ENCODE measurements at places on chromosomes 16 and 17.

DNA sequence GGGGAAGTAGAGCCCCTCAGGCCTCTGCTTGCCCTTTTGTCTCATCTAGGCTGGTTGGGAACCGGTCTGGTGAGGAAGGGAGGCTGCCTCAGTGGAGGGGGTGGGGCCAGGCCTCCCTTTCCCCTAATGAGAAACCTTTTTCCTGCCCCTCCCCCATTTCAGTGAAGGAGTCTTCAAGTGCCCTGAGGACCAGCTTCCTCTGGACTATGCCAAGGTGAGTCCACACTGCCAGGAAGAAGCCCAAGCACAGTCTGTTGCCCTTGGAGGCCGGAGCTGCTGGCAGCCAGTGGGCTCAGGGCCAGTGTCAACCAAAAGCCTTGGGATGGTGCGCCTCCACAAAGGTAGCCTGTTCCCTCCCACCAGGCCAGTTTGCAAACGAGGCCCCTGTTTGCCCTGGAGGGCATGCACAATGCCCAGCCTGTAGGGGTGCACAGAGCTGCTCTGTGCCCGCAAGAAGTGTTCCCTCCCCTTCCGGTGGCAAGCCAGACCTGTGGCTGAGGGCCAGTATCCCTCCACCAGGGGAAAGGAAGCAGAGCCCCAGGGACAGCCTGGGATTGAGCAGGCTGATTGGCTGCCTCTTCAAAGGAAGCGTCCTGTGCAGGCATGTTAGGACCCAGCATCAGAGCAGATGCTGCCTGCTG, 3.4 kb downstream of the TRAF4 start:
- DNase-seq, result no peak

GRCh38 chr16:6377956-6378355, 954.7 kb upstream of the RBFOX1 start:
- DNase-seq, result no peak

GRCh38 chr17:30950669-30951399, 20.0 kb upstream of the RNF135 start:
- peak; percentile 16 for DNase-seq

GRCh38 chr17:4939546-4939795, 375 bp downstream of the SLC25A11 start:
- DNase-seq, result no peak

GRCh38 chr16:48158296-48158695, 2.5 kb upstream of the ABCC12 start:
- DNase-seq, result no peak

DNA sequence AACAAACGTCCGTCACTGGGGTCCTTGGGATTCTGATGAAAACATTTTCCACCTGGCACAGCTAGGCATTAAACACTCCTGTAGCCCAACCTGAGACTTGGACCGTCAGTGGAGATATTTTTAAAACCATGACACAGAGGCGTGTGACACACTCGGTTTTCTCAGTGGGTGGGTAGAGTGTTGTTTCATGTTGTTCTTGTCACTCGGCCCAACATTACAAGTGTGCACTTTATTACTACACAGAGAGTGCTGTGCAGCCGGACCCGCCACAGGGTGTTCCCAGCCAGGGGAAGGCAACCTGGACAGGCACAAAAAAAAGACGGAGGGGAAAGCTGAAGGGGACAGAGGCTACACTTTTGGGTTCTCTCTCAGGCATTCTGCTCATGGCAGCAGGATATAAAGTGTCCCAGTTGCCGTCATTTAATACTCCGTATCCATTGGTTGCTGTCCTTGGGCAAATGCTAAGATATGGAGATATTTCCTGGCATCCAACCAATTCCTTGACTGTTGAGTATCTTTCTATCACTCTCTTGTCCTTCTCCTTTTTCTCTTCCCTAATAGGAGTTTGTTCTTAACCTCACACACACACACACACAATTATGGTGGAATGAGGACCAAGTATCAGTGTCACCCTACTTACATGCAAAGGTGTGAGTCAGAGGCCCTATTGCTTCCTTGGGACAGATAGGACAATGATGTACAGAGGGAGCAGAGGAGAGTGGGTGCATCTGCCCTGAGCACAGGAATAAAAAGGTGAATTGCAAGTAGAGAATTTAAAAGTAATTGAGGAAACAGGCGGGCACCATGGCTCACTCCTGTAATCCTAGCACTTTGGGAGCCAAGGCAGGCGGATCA, 154.1 kb upstream of the SOX9 start:
- DNase-seq, result no peak

DNA sequence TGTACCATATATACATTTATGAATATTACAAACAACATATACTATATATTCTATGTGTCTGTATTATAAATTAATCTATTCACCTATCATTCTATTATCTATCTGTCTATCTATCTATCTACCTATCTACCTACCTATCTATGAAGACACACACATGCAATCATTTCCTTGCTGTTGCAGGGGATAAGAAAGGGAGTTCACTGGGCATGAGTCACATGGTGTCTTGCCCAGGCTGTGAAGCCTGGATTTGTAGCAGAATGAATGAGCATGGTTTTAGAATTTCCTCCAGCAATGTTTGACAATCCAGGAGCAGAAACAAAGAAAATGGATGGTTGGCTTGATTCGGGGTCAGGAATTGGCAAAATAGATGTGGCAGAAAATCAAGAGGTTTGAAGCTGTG, 23.2 kb upstream of the FAM20A start:
- no peak for DNase-seq

DNA sequence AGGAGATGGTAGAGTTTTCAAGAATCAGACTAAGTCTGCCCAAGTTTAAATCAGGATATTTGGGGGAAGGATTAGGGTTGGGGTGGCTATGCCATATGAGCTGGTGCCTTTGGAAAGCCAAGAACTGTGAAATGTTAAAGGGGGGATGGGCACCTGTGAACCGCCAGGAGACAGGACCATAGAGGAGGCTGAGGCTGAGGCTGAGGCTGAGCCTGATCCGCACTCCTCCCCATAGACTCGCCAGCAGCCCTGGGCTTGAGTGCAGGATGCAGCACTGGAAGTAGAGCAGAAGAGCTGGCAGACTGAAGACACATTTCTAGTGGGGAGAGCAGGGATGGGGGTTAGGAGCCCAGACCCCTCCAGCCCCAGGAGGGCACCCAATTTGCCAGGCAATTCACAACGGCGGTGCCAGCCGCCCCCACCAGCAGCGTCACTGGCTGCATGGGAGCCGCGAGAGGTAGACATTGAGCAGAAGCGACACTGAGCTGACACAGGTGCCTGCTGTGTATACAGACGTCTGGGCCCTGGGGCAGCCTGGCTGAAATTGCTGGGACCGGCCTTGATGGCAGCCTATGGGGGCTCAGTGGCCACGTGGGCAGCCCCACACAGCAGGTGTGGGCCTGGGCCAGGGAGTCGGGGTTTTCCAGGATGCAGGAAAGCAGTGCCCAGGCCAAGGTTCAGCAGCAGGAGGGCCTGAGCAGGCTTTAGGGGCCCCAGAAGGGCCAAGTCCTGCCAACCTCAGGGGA, 9.2 kb downstream of the PIMREG start:
- no peak for DNase-seq

- peak; percentile 10 for DNase-seq
Measured at GRCh38 chr16:17439580-17439979, 31.2 kb downstream of the XYLT1 start.

DNA sequence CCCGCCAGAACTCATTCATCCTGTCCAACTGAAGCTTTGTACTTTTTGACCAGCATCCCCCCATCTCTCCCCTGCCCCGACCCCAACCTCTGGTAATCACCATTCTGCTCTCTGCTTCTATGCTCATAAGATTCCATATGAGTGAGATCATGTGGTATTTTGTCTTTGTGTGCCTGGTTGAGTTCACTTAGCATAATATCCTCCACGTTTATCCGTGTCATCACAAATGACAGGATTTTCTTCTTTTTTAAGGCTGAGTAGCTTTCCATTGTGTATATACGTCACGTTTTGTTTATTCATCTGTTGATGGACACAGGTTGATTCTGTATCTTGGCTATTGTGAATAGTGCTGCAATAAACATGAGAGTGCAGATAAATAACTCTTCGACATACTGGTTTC, 278.9 kb downstream of the SNX29 start:
- DNase-seq, result no peak

- no peak for DNase-seq
Measured at GRCh38 chr17:55410722-55411462, 10.7 kb downstream of the MMD start.

GRCh38 chr16:88616736-88617135, 21.6 kb upstream of the IL17C start:
- no peak for DNase-seq

DNA sequence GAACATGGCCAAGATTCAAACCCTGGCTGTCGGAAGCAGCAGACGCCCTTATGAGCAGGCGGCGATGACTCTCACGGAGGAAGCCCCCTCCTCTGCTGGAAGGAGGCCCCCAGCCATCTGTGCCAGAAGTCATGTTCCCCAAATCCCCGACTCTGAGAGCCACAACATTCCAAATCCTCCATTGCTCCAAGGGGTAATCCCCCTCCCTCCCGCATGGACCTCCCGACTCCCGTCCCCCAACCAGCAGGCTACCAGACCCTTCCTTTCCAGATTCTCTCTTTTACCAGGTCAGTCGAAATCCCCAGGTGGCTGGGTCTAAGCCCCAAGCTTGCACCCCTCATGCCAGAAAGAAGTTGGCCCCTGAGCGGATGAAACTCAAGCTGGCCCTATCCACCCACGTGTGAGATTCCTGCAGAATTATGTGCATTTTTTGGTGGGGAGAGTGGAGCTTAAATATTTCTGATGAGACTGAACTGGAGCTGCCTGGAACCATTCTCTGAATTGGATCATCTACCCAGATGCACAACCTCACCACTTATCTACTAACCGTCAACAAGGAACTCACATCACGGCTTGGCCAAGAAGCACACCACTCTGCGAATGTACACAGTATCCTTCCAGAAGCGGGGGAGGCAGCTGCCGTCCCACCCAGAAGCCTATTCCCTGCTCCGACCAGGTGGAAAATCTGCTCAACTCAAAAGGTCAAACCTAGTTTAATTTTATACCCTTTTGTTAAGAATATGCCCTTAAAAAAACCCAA, 283.5 kb downstream of the C16orf95 start:
- no peak for DNase-seq

DNA sequence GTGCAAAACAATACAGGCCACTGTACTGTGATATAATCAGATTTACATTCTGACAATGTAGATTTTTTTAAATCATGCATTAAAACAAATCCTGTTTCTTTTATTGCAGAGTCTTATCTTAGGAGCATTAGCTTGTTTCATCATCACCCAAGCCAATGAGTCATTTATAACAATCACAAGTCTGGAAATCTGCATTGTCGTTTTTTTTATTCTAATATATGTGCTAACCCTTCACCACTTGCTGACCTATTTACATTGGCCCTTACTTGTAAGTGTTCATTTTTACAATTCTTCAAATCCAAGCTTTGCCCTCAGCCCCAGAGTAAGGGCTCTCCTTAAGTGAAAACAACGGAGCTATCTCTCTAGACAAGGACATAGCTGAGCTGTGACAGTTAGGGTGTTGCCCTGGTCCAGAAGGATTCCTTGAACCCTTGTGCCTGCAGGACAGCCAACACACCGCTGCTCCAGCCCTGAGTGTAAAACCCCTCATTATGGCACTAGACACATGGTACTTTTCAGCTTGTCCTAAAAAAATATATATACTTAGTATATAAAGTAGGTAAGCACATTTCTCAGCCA, 3.7 kb downstream of the CMTM1 start:
- no peak for DNase-seq

DNA sequence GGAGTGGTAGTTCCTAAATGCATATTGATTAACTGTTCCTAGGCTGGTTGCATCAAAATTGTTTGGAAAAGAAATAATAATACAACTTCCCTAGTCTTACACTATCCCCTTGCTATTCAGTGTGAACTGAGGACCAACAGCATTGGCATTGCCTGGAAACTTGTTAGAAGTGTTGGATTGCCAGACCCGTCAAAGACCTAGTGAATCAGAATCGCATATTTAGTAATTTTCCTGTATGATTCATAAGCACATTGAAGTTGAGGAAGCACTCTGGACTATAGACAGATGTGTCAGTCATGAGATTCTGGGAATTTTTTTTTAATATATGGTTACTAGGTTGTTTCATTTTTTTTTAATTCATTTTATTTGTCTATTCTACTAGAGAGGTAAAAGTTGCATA, 34.7 kb upstream of the KCNJ16 start:
- no peak for DNase-seq

DNA sequence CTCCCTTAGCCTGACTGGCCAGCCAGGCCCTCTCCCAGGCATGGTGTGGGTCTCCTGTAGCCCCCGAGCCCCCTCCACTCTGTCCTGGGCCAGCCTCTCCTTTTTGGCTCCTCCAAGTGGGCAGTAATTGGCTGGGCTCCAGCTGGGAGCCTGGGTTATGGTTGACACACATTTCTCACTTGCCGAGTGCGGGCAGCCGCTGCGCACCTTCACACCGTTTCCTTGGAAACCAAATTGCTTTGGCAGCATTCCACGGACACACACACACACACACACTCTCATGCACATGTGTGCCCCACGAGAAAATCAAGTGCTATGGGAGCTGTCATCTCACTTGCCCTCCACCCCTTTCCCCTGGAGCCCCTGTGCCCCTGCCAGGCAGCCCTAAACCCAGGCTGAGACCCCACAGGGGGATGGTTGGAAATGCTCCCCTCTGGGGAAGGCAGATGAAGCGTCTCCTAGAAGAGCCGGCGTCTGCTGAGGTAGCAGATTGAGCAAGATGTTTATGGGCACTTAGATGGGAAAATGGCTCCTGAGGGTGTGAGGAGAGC, 402.7 kb upstream of the TNRC6C start:
- no peak for DNase-seq

DNA sequence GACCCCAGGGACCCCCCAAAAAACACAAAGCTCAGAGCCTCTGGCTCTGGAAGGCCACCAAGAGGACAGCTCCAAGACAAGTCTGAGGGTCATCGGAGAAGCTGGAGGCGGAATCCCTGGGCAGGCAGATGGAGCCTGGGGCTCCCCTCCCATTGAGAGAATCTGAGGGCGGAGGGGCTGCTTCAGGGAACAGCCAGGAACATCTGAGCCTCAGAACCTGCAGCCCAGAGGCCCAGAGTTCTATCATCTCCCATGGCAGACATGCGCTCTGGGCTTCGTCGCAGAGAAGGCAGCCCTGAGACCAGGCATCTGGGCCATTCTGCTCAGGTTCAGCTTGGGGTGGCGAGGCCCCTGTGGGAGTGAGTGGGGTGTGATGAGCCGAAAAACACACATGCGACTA, 7.1 kb upstream of the SPPL2C start:
- no peak for DNase-seq

Measured in bone marrow (tissue), 2 donors.